CD4-positive, alpha-beta T cell treated with Interleukin-12 subunit alpha and Interleukin-12 subunit beta, for 1 hour (primary cell): ENCODE measurements at places on chromosomes 13 and 19.

GRCh38 chr13:100610391-100611347 is 22.1 kb upstream of the GGACT start:
- DNase-seq: no peak

DNA sequence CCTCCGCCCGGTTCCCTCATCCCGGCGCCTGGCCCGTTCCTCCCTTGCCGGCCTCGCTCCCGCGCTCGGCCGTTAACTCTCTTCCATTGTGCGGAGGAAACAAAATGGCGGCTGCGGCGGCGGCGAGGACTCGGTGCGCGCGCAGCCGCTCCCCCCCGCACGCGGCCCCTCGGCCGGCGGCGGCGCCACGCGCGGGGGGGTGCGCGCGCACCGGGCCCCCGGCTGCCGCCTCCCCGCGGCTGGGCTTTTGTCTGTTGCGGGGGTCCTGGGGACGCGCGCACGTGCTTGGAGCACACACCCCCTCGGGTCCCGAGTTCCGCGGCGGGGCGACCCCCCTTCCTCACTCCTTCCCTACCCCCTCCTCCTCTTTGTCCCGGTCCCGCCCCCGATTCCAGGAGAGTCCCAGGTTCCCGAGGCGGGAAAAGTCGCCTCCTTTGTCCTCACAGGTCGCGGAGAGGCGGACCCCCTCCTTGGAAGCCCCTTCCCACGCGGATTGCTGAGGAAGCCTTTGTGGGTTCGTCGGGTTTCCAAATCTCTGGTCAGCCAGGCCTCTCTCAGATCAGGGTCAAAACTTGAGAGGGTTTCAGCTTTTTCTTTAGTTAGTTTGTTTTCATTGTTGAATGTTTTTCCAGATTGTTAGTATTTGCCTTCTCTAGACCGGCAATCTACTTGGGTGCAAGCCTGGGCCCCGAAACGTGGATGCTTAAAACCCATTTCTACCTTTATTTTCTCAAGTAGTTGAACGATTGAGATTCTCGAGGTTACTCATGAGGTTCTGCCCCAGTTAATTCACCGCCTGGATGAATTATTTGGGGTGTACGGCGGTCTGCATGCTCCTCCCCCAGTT is 687 bp downstream of the ILF3 start:
- peak; percentile 78 for DNase-seq

GRCh38 chr13:56720841-56721240 is 419.9 kb upstream of the PRR20A start:
- DNase-seq: no peak

DNA sequence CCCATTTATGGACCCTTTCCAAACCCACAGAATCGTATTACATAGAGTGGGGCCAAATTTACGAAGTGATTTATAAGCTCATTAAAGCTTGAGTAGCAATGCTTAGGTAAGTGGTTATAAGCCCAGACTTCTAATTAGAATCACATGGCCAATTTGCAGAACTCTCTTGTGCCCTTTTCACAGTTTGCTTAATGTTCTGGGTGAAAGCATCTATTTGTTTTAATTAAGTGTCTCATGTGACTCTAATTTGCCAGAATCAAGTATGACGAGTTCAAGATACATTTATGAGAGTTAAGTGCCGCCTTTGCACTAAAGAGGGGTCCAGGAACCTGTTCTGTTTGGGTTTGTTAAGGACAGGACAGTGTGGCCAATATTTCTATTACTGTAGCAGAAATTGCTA is 46.0 kb upstream of the ZNF681 start:
- no peak for DNase-seq

DNA sequence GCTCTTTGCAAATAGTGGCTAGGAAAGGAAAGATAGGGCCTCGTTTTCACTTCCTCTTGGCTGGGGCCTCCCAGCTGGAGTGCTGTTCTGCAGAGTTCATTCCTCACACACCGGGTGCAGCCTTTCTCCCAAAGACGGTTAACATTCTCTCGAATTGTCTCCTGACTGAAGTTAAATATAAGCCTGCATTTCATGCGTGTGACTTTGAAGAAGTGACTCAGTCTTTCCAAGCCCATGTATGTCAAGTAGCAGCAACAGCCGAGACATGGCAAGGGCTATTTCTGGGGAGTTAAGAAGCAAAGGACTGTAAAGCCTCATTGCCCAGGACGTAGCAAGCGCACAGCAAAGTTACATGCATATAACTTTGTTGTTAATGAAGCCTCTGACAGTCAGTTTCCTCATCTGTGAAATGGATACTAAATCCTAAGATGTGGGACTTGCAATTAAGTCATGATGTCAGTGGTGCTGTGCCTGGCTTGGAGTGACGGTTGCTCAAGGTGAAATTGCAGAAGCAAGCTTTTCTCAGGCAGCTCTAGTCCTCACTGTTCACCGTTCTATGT is 502.4 kb downstream of the MYO16 start:
- DNase-seq: no peak

DNA sequence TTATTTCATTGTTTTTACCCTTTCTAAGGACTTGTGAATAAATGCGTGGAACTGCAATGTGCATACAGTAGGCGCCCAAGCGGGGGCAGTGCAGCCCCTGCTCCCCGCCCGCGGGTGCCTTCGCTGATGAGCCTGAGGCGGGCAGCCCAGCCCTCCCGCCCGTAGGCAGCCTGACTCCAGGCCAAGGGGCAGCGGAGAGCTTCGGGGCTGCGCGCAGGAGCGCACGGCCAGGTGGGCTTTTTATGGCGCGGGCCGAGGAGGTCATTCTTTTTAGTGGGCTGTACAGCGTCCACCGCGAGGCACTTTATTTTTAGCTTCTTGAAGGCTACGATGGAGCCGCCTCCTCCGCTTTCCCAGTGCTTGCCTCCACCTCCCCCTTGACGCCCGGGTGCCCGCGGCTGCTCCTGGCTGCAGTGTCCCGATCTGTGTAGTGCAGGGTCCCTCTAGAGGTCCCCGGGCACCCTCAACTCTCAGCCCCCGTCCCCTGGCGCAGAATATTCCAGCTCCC is 60.5 kb downstream of the CCNE1 start:
- DNase-seq: peak; percentile 18

GRCh38 chr19:3513229-3514140 is 7.4 kb downstream of the FZR1 start:
- DNase-seq: no peak

GRCh38 chr13:114110091-114110829 is 22.2 kb downstream of the RASA3 start:
- DNase-seq: peak; percentile 82

- DNase-seq: no peak
These were observed 25.4 kb downstream of the VWA8 start for GRCh38 chr13:41935501-41935900.
